ENCODE measurements at places on chromosomes 6 and 20.

- no peak for DNase-seq
Measured at GRCh38 chr6:152748843-152749242, 1.8 kb upstream of the VIP start.

- no peak for DNase-seq
Measured at GRCh38 chr6:17768881-17769280, 62.2 kb upstream of the NUP153 start.

DNA sequence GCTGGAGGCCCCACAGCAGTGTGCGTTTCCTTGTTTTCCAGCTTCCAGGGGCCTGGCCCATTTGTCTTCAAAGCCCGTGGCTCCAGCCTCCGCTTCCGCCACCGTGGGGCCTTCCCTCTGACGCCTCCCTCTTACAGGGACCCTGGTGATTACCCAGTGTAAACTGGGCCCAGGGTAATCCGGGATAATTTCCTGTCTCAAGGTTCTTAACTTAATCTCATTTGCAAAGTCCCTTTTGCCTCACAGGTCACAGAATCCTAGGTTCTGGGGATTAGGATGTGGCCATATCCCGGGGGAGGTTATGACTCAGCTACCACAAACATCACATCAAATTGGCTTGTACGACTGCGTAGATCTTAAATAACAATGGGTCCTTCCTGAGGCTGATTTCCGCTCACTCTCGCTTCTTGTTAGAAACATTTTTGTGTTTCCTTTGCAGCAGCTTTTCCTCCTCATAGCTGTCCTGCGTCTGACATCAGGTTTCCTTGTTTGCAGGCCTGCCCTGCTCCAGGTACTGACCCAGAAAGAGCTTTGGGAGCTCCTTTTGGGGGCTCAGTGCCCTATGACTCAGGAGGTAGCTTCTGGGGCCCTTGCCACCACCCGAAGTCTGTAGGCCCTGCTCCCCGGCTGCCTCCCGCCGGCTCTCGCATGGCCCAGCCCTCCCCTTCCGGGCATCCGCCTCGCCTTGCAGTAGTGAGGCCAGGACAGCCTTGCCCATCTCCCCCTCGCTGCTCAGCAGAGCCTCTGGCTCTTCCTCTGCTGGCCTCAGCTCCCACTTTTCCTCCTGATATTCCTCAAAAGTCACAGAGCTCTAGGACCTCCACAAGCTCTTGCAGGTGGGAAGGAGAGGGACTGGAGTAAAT is 100.5 kb downstream of the ERMARD start:
- no peak for DNase-seq

GRCh38 chr20:23082846-23083552 is 3.1 kb downstream of the CD93 start:
- DNase-seq: no peak

- no peak for DNase-seq
Measured at GRCh38 chr6:87341899-87342298, 2.7 kb upstream of the C6orf163 start.

DNA sequence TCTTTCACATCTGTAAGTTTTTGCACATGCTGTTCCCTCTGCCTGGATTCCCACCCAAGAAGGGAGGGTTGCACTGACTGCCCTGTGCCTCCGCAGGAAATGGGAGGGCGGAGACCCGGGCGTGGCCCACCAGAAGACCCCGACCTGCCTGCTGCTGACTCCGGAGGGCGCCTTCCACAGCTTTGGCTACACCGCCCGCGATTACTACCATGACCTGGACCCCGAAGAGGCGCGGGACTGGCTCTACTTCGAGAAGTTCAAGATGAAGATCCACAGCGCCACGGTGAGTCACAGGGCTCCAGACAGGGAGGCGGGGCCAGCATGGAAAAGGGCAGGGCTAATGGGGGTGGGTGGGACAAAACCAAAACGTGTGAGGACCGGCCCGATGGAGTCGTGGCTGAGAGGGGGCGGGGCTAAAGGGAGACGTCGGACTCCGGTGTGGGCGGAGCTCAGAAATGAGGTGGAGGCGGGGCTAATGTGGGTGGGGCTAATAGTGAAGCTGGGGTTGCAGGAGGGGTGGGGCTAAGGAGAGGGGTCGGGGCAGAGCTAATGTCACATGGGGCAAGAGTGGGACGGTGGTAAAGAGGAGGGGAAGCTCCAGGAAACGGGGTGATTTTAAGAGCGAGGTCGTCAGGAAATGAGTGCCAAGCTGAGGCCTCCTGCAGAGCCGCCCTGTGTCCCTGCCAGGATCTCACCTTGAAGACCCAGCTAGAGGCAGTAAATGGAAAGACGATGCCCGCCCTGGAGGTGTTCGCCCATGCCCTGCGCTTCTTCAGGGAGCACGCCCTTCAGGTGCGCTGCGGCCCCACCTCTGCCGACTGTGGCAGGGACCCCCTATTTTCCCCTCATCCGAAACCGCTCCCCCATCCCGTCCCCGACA is 12.6 kb downstream of the HSPA12B start:
- DNase-seq: no peak

DNA sequence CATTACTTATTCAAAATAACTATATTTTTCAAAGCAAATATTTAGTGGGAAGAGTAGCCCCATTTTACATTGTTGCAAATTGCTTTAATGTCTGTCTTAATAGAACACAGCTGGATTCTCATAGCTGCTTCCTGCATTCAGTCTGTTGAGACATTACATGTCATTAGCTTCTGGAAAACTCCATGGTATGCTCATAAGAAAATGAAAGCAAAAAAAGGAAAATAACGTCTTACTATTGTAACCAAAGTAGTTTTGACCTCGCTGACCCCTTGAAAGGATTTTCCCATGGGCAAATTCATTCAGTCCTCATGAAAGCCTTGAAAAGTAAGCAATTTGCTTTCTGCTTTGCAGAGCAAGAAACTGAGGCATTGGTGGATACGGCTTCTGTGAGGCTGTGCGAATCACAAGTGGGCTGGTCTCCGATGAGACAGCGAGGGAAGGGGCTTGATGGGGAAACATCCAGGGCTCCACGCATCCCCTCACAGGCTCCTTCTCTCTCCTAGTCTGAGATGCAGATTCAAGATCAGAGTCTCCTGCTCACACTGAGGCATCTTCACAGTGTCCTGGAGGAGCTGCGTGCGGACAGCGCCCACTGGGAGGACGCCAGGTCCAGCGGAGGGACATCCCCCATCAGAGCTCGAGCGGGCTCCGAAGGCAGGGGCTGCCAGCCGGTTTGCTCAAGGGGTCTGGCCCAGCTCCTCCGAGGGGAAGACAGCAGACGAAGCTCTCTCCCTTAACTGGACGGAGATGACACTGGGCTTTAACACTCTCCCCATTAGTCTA is 3.3 kb downstream of the C20orf202 start:
- no peak for DNase-seq

GRCh38 chr6:166678426-166678825 is 51.4 kb upstream of the RPS6KA2 start:
- DNase-seq: no peak

GRCh38 chr6:83257791-83258190 is 64.6 kb downstream of the RWDD2A start:
- DNase-seq: no peak

Data from GM04503 (cell line).